ENCODE measurements at places on chromosomes 12 and 14.

DNA sequence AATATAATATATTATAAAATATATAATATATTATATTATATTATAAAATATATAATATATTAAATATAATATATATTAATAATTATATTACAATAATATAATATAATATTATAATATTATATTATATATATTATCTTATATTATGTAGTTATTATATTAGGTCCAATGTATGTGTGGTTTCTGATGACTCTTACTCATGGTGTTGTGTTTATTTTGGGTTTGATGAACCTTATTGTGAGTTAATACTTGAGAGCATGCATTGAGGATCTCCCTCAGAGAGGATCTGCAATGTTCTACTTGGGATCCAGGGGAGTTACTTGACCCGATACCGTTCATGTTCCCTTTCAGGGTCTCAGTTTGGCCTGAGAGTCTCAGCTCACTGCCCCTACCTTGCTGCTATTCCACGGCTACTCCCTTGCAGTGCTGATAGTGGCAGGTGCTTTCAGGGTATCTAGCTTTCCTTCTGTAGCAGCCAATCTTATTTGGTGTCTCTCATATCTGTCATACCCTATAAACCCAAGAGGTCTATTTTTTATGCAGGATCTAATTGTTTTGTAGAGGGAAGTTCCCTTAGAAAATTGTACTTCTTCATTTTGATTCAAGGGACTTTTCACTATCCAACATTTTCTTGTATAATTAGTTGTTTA is 89.1 kb upstream of the ZDHHC17 start:
- no peak for DNase-seq

GRCh38 chr14:65351493-65352194 is 60.9 kb upstream of the FUT8 start:
- DNase-seq = no peak

DNA sequence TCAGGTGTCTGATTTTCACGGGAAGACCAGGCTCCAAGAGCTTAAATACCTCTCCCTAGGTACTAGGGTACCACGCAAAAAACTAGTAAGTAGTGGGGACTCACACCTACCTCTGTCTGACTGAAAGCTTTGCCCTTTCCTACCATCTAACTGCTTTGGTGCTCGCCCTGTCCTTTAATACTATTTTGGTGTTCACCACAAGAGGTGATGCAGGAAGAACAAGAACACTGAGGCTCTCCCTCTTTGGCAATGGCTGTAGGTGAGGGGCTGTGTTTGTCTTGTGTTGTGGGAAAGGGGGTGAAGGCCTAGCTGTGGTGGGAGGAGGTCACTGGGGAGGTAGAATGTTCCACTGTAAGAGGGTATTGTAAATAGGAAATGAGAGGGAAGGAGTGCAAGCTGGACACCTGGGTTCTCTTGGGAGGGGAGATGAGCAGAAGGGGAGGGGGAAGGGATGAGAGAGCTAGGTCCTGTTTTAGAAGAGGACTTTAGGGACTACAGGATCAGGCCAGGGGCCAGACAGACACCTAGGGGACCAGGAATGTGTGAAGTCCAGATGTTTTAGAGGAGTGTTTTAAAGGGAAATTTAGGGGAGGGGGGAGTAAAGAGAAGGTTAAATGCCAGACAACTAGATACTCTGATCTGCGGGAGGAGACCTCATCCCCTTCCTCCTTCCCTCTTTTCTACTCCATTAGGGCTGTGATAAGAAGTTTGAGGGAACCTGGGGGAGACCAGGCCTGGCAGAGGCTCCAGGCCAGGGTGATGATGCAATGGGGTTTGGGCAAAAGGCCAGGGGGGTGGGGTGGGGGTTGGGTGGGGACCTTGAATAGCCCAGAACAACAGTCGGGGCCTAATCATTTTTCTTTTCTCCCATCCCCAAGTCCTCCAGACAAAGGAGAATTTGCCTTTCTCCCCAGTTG is 2.1 kb downstream of the ITGA5 start:
- DNase-seq = no peak

GRCh38 chr12:52655720-52656124 is 3.7 kb upstream of the KRT2 start:
- DNase-seq = peak; percentile 60

DNA sequence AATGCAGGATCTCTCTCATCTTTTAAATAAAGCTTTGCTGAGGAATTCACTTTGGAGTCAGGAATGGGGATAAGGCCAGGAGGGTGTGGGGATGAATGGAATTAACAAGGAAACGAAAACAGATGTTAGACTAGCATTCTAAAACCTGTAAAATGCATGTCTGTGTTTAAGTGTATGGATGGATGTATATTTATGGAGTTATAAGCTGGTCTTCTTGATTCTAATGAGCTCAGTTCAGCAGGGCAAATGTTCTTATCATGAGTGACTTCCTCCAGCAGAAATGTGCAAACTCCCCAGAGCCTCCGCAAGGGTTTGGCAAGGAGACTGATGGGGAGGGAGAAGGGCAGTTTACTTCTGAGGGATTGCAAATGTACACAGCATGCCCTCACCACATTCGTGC is 149.1 kb downstream of the NTF3 start:
- DNase-seq = no peak

- no peak for DNase-seq
These were observed 20.1 kb upstream of the RNASE12 start for GRCh38 chr14:20611277-20611676.

GRCh38 chr12:91901381-91902074 is 244.1 kb downstream of the BTG1 start:
- no peak for DNase-seq

GRCh38 chr12:52081263-52081733 is 1.8 kb downstream of the SMIM41 start:
- no peak for DNase-seq

- no peak for DNase-seq
These were observed 149.0 kb upstream of the IGF1 start for GRCh38 chr12:102629262-102629888.

- no peak for DNase-seq
These were observed 21.6 kb downstream of the TMTC2 start for GRCh38 chr12:82708061-82708879.

GRCh38 chr12:92411687-92412086 is 266.0 kb upstream of the BTG1 start:
- DNase-seq = peak; percentile 62

DNA sequence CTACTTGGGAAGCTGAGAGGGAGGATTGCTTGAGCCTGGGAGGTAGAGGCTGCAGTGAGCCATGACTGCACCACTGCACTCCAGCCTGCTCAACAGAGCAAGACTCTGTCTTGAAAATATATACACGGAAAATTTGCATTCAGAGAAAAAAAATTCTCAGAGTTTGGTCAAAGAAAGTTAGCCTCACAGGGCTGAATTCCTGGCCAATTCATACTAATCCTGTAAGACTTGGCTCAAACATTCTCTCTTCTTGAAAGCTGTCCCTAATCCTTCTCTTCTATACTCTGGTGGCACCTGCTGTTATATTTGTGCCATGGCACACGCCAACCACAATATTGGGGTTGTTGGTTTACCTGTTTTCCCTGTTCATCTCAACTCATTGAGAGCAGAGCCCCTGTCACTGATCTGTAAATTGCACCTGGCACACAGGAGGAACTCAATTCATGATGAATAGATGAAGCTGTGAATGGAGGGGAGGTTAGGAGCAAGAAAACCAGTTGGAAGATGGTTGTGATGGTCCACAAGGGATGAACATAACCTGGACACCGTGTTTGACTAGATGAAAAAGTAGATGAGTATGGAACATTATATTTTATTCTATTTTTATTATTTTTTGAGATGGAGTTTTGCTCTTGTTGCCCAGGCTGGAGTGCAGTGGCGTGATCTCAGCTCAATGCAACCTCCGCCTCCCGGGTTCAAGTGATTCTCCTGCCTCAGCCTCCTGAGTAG is 36.8 kb upstream of the SPTSSA start:
- DNase-seq = peak; percentile 33

DNA sequence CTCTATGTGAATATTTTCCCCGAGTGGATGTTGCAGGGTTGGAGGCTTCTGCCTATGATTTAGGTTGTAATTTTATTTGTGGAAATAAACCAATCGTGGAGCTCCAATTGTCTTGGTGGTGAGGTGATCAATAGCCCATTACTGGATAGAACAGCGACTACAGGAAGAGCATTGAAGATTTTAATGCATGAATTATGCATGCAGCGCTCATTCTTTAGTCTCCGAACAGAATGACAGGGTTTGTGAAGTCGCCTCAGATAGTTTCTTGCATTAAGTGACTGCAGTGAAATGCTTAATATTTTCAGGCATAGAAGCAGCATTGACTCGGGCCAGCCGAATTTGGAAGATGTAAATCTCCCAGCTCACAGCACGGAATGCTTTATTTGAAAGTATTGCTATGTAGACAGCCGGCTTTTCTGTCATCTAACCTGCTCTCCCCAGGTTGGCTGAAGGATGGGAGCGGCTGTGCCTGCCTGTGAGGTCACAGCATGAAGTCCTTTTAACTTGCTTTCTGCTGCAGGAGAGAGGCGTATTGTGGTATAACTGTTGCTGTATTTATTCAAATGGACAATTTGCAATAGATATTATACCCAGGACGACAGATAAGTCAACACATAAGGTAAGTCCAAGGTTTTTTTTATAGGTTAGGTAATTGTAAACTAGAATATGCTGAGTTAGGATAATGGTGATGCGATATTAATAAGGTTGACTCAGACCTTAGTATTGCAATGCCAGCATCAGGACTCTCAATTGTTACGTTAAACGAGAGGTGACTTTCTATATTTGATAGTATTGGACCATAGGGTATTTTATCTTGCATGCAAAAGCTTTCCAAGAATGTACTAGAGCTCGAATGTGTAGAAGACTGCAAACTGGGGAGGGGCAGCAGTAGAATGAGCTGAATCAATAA is 135.7 kb downstream of the CNTN1 start:
- DNase-seq = no peak
